ENCODE measurements at places on chromosomes 3 and 15.

- peak; percentile 28 for DNase-seq
Observed at GRCh38 chr3:160447544-160447943, 2.0 kb downstream of the TRIM59 start.

DNA sequence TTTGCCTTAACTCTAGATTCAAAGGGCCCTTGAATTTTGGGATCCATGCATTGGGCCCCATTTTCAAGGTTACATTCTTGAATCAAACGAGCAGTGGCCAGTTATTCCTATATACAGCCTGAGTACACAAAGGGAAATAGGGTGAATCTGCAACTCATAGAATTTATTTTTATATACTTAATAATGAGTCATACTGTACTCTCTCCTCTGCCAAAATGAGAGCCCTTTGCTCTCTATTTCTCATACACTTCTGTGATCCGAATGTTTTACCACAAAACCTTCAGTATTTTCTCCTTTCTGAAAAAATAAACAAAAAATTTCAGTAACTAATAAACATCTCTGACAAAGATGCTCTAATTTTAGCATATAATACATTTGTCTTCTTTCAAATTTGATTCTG is 116.7 kb downstream of the SERPINI1 start:
- DNase-seq = peak; percentile 60

GRCh38 chr3:4322635-4323034 is 19.5 kb downstream of the SETMAR start:
- DNase-seq = peak; percentile 97

DNA sequence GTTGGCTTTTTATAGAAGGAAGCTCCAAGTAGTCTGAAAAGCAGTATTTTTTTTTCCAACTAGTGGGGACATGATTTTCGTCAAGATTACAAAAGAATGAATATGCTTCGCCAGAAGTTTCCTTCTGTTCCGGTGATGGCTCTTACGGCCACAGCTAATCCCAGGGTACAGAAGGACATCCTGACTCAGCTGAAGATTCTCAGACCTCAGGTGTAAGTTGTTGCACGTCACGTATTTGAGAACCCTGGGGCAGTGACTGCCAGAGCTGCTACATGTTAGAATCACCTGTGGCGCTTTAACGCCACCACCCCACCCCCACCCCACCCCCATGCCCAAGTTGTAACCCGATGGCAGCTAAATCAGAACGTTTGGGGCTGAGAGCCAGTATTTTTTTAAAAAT is 52.2 kb downstream of the BLM start:
- no peak for DNase-seq

DNA sequence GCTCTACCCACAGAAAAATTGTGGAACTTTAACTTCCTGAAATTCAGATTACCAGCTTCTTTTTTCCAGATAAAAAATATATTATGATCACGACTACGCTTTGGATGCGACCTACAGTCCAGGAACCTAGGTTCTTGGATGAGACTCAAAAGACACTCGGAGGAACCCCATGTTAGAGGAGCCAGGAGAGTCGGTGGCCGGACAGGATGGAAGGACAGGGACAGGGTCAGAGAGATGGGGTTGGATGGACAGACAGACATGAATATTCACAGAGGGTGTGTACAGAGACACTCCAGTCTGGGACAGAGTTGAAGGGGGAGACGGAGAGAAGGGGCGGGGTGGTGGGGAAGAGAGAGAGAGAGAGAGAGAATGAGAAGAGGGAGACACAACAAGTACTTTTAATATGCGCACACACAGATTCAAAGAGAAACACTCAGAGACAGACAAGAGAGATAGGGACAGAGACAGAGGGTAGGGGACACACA is 9.5 kb downstream of the FAM3D start:
- no peak for DNase-seq

DNA sequence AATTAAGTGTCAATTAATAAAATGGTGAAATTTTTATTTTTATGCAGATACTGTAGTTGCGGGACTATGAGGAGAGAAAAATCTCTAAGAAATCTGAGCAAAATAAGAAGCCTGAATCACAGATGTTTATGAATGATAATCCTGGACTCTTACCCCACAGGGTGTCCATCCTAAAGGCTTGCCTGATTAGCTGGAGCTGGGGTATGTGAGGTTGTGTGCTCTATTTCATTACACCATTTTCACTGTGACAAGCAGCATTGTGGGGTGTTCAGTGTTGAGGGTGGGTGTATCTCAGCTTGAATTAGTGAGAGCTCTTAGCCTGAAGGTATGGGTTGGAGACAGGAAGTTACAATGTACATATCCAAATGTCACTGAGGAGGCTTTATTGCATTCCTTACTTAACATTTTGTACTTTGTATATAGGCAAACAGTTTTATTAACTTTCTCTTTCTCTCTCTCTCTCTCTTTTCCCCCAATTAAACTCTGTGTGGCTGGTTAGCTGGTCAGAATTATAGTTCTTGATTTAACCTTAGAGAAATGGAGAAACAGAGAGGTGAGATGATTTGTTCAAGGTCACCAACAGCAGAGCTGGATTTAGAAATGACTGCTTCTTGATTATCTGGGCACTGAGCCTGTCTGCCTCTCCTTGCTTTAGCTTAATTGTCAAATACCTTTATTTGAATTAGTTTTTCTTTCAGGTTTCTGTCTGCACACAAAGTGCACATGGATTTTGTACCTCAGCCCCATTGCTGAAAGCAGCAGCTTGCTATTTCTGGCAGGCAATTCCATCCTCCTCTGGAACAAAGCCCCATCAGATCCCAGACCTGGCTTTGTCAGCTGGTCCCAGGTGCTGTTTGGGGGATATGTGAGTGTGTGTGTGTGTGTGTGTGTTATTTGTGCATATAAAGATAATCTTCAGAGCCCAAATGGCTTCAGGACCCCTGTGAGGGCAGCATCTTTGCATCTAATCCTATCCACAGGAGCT is 35.8 kb downstream of the GJD2 start:
- DNase-seq = no peak

DNA sequence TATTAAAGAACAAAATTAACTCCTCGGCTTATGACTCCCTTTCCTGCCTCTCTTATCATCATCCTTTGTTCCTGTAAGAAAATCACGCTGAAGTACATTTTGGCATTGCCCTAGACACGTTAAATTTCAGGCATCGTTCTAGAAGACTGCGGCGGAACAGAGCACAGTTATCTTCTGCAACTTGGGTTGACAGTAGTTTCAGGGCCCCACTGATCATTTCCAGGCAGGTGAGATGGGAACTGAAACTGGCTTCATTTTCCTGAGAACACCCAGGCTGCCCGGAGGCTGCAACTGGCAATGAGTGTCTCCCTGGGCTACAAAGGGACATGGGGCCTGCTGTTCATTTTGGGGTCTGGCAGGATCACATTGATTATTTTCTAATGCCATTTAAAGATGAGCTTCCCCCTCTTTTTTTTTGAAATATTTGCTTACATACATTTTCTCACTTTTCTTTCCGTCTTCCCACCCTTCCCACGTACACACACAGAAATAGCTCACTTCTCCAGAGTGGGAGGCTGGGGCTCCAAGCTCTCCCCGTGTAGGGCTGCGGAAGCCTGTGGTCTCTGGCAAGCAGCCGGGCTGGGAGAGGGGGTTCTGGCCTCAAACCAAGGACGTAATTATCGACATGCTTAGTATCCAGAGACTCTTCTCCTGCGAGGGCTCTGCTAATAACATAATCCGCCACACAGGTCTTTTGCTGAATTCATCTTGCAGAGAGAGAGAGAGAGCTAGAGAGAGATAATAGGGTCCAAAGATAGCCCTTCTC is 267.4 kb downstream of the ABHD5 start:
- DNase-seq = no peak

GRCh38 chr15:78276064-78276943 is 11.9 kb downstream of the DNAJA4 start:
- DNase-seq = peak; percentile 5

DNA sequence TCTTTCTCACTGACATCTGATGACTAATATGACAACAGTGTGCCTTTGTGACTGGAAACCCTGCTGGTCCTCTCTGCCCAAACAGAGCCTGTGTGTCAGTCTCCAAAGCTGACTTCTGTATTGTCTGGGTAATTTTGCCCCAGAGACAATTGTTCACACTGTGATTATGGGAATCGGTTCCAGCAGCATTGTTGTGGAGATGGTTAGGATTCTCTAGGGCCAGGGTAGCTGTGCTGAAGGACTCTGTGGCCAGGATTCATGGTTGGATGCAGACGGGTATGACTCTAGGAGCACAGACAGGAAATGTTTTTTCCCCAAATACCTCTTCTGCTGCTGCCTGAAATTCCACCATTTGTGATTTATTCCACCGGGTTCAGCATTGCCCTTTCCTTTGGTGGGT is 57.5 kb upstream of the ITGA11 start:
- no peak for DNase-seq

DNA sequence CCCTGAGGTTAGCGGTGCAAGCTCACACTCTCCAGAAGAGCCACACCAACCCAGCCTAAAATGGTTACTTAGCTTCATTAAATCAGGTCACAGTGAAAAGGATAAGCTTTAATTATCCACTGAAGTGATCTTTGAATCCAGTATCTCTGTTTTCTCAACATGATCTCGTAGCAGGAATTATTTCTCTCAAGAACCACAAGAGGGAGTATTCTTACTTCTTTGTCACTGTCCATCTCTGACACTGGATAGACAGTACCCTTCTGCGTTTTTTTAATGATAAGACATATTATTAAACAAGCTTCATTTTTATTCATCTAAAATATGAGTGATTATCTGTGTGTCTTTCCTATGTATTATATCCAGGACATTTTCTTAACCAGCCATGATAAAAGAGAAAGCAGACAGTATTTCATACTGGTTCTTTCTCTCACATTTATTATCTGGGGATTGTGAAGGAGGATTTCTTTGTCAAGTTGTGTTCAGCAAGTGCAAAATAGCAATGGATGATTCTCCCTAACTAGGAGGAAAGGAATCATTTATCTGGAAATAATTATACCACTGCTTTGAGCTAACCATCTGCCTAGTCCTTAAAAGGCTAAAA is 105.4 kb upstream of the CCDC54 start:
- DNase-seq = peak; percentile 68

GRCh38 chr15:46710401-46710960 is 1006.8 kb upstream of the SEMA6D start:
- no peak for DNase-seq

- DNase-seq = no peak
Observed at GRCh38 chr15:69766156-69766555, 313.5 kb downstream of the RPLP1 start.

- peak; percentile 47 for DNase-seq
Observed at GRCh38 chr3:9727743-9728142, 3.8 kb upstream of the BRPF1 start.

DNA sequence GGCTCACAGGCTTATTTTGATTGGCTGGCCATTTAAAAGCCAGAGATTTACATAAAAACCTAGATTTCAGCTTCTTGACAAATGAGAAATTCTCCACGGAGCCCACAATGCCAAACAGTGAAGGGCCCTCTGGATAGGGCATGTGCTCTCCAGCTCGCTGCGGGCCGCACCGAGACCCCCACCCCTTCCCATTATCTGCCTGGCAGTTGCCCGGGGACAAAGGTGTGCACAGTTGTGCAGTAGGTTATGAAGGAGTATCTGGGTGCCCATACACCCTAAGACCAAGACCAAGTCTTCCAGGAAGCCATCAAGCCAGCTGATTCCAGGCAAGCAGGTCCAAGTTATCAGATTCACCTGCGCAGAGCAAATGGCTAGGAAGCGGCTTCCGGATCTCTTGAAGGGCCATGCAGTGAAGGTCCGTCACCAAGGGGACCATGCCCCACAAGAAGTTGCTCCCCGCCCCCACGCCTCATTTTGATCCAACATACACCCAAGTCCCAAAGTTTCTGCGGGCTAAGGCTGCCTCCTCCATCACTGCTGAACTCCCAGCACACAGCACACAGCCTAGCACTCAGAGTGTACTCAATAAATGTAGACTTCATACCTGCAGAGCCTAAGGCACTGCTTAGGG is 1.3 kb downstream of the MRPS25 start:
- DNase-seq = no peak

DNA sequence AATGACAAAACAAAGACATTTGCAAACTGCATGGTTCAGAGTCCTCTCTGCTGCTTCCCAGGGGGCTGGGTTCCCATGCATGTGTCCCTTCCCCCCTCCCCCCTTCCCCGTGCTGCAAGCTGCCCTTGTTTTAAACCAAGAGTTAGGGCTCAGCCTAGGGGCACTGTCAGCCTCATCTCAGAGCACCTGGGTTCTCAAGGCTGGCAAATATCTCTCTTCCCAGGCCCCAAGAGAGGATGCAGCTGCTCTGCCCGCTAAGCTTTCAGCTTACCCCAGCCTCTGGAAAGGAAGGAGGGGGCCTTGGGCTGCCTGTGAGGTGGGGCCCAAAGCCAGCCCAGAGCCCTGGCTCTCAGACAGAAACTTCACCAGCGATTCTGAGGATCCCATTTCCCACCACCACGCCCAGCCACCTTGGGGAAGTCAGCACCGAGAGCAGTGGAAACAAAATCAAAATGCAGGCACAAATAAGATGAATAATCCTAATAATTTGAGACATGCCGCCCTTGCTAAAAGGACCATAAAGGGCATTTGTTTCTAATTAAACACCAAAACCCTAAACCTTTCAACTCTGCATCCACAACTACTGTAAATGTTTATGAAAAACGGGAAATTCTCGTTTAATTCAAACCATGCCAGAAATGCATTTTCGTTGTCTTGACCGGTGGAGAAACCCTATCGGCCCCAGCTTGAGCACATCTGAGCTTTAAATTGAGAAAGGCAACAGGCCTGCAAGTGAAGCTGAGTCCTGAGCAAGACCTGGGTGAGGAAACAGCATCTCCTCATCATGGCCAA is 67.7 kb upstream of the WNT5A start:
- no peak for DNase-seq

GRCh38 chr3:42745291-42745745 is 27.7 kb downstream of the CCDC13 start:
- DNase-seq = no peak

DNA sequence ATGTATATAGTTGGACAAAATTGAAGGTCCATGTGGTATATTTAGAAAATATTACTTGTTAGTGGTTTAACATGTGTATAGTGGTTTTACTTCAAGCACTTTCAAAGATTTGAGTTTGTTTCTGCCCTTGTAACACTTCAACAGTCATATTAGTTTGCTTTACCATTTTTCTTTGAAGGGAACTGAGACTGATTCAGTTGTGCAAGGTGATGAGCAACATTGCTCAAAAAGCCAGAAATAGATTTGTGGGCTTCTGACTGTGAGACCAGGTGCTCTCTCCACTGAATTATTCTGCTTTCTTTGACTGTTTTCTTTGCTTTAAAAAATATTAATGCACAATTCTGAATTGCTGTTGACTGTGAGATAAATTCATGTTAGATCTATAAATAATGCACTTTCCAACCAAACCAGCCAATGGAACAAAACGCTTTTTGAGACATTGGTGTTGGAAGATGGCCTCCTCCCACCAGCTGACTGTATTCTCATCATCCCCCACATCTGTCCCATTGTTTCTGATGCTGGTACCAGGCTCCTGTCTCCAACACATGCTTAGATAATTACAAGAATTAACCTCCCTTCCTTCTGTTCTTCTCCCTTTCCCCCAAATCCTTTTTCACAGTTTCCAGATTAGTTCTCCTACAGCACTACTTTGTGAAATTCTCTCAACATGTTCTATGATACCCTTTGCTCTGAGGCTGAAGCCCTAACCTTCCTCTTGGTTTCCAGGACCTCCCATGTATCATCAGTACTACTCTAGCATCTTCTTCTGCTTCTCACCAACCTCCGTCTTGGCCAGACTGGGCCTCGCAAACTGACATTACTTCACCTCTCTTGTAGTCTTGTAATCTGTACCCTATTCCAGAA is 27.9 kb downstream of the PLCL2 start:
- DNase-seq = peak; percentile 22
